ENCODE measurements at places on chromosomes 5 and 9.

GRCh38 chr5:174291162-174291561 is 245.7 kb downstream of the NSG2 start:
- no peak for DNase-seq

- peak; percentile 25 for DNase-seq
These were observed 285.8 kb upstream of the ZNF608 start for GRCh38 chr5:125032286-125032685.

DNA sequence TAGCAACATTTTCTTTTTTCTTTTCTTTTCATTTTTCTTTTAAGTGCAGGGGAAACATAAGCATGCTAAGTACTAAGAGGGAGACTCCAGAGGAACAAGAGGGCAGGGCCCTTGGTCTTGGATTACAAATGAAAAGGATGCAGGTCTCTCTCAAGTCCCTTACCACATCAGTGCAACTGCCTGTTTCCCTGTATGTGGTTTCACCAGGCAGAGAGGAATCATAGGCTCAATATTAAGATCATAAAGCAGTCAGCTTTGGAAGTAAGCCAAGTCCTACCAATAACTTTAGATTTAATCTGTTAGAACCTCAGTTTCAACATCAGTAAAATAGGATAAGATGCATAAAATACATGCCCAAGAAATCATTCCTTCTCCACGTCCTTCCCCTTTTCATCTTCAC is 422.7 kb upstream of the PAPPA start:
- DNase-seq = no peak

DNA sequence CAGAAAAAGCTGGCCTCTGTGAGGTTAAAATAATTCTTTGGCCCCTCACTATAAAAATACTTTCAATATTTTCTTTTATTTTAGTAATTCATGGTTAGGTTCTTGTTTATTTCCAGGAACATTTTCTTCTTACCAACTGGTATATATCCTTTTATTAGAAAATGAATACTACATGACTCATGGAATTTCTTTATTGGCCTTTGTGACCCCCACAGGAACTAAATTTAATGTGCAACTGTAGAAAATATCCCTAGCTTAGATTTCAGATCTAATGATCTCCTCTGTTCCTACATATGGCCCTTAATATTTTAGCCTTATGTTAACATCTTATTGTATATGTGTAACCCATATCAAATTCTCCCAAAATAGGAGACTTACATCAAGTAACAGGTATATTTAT is 429.9 kb downstream of the NR2F1-AS1 start:
- no peak for DNase-seq

DNA sequence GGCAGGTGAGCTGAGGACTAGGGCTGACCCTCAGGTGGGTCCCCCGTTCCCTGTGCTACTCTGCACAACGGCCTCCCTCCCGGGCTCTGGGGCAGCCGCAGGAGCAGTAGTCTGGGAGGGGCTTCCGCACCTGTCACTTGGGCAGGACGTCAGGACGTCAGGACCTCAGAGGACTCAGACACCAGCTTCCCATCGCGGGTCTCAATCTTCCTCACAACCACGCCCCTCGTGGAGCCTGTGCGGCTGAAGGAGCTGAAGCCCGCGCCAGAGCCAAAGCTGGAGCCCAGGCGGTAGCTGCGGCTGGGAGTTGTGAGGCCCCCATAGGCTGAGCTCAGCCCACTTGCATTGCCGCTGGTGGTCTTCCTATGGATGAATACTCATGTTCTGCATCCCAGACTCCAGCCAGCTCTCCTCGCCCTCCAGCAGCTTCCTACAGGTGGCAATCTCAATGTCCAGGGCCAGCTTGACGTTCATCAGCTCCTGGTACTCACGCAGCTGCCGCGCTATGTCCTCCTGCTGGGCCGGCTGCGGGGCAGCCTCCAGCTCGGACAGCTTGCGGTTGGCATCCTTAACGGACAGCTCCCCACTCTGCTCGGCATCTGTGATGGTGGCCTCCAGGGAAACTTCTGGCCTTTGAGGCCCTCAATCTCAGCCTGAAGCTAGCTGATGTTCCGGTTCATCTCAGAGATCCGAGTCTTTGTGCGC is 381.4 kb upstream of the RGMB start:
- DNase-seq = no peak

GRCh38 chr9:81598811-81599210 is 90.5 kb downstream of the TLE1 start:
- DNase-seq = no peak

DNA sequence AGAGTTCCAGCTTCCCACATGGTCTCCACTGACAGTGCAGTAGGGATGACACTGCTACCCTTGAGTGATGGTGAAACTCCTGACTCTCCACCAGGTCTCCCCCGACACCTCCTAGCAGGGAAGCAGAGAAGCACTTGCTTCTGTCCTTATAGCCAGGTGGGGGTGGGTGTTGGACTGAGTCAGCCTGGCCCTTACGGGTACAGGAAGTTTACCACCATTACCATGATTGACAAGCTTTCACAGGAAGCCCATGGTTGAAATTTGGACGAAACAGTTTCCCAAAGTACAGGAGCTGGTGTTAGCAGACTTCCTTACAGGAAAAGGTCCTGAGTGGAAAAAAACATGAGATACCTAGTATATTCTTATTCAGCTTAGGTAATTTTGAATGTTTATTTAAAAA is 3.1 kb upstream of the FBXL7 start:
- DNase-seq = no peak

- DNase-seq = no peak
These were observed 22.7 kb upstream of the COL5A1 start for GRCh38 chr9:134618833-134619447.

DNA sequence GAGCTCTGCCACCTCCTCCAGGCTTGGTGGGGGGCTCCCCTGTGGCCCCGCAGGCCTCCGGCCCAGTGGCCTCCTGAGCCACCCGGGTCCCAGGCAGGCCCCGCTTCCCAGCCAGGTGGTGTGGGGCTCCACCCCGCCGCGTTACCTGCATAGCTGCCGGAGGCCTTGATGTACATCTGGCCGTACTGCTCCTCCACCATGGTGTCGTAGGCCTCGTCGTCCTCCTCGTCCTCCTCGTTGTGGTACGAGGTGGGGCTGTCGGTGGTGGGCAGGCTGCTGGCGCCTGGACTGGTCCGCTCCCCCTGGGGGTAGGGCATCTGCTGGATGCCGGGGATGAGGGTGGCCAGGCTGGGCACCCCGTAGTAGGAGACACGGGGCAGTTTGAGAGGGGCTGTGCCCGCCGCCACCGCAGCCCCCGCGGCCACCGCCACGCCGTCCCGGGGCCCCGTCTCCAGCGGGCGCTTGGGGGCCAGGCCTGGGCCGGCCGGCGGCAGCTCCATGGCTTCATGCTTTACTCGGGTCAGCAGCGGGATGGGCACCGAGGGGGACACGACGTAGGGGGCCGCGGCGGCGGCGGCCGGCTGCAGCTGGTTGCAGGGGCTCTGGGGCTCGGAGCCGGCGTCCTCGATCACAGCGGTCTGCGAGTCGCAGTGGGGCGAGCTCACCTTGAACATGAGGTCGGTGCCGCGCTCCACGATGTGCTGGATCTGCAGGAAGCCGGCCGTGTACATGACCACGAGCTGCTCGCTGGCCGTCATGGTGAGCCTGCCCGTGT is 45.4 kb downstream of the NACC2 start:
- DNase-seq = no peak

GRCh38 chr9:115103746-115104477 is 14.0 kb downstream of the TNC start:
- DNase-seq = no peak

DNA sequence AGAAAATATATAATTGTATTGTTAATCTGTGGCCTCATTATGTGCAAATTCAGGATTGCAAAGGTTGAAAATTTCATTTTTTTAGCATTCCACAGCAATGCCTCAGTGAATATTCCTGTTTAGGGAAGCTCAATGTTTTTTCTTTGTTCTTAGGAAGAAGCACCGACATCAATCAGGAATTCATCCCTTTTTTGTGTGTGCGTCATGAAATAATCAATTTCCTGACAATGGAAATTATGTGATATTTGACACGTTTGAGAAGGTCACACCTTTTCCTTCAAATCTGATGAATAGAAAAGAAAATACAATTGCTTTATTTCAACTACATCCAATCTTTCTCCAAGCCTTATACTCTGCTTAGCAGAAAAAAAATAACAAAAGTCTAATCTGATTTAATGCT is 662.8 kb upstream of the FTMT start:
- no peak for DNase-seq

GRCh38 chr5:53884417-53884816 is 324.0 kb downstream of the NDUFS4 start:
- no peak for DNase-seq

- DNase-seq = no peak
These were observed 57.7 kb upstream of the RNU6ATAC start for GRCh38 chr9:134222018-134222573.

GRCh38 chr5:88094906-88095496 is 173.6 kb downstream of the TMEM161B start:
- no peak for DNase-seq

DNA sequence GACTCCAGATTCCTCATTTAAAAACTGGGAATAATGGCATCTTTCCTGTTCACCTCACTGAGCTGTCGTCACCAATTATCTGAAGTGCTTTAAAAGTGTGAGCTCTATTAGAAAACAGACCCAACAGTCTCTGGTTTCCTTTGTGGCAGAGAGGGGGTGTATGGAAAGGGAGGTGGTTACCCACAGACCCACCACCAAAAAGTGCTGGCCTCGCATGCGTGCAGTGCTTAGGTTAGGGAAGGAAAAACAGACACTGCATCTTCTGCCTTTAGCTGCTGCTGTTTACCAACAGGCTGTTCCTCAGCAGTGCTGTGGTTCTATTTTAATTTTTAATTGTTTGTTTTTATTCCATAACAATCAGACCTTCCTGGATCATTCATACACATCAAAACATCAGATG is 249.6 kb downstream of the PIK3R1 start:
- DNase-seq = no peak

DNA sequence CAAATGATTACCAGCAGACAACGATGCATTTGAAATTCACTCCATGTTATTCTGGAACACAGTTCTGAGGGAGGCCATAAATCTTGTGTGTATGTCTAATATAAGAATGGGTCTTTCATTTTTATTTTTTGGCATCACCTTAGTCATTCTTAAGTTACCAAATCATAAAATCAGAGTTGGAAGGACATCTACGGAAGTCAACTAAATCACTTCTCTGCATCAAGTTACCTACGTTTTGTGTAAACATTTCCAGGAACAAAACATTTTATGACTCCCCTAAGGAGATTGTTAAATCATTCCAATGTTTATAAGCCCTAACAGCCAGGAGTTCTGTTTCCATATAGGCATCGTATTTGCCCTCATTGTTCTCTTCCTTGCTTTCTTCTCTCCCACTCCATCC is 378.2 kb downstream of the FAM170A start:
- DNase-seq = no peak

GRCh38 chr5:59058969-59059687 is 476.3 kb downstream of the RAB3C start:
- DNase-seq = no peak

DNA sequence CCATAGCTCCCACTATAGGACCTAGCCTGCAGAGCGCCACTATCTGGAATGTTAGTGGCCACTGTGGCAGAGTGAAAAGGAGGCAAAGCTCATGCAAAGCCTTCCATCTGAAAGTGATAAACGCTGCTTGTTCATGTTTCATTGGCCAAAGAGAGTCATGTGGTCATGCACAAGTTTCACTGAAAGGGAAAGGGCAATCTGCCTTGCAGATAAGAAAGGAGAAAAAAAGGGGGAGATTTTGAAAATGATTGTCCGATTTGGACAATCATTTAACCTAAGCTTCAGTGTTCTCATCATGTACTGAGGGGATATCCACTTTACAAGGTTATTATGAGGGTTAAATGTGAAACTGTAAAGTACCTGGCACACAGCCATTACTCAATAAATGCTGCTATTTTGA is 9.0 kb upstream of the MOB3B start:
- DNase-seq = no peak

- no peak for DNase-seq
These were observed 138.4 kb upstream of the KIF2A start for GRCh38 chr5:62167561-62168057.

GRCh38 chr5:91024727-91025126 is 358.4 kb downstream of the ARRDC3 start:
- no peak for DNase-seq

- DNase-seq = peak; percentile 50
These were observed 716 bp upstream of the OTULIN start for GRCh38 chr5:14663734-14664269.

DNA sequence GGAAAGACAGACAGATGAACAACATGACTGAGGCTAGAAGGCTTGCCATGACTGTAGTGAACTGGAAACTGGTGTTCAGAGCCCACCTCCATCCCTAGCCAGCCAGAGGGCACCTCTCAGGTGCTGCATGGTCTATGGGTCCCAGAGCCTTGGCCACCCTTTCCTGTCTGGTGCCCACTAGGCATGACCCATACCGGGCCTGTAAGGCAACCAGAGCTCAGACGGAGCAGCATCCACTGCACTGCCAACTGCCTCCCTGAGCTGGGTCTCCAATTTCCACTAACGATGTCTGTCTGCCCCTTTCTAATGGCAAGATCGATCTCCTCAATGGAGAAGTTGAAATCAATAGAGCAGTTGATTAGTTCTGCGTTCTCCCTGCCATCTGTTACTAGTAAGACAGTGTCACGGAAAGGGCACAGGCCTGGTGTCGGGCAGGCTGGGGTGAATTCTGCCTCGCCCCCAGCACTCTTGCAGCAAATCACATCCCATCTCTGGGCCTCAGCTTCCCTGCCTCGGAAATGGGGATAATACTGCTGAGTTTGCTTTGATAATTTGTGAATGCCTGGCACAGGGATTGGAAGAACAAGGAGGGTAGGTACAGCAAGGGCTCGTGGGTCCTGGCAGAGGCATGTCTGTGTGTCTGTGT is 172.3 kb upstream of the MVB12B start:
- DNase-seq = no peak

GRCh38 chr9:95313010-95313498 is 4.5 kb downstream of the FANCC start:
- DNase-seq = no peak

GRCh38 chr9:94948567-94949235 is 222.2 kb downstream of the AOPEP start:
- no peak for DNase-seq

DNA sequence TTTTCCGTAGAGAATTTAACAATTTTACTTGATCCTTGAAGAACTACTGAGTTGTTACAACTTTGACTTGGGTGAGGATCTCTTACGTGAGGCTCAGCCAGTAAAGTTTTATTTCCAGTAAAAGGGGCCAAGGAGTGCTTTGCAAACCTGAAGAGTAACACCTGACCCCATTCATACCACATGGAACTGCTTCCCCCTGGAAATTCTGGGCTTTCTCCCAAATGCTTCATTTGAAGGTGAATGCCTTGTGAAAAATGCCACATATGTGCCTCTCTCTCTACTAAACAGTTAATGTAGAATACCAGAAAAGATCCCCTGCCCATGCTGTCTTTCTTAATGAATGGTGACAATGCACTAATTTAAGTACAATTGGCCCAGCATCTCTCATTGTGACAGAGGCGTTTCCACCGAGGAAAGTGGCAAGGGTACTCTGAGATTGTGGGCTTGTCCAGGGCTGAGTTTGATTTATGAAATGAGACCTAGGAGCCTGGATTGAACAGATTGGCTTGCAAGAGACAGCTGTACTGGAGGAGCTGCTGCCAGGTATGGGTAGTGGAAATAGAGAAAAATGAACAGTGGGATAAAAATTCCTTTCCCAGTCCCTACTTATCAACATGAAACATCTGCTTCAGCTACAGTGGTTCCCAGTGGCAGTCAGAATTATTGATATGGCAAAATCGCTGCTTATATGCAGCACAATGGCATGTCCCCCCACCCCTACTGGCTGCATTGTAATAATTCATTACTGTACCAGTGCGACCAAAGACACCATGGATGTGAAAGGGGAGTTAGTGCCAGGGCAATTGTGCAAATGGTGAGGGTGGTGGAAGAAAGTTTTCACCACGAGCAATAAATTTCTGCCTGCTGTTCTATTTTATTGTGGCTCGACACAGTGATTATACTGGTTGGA is 843.7 kb upstream of the WWC1 start:
- DNase-seq = no peak

- DNase-seq = peak; percentile 25
These were observed 109.1 kb upstream of the PTGER4 start for GRCh38 chr5:40570408-40571129.
